Natural killer cell (primary cell): ENCODE measurements at places on chromosomes 13 and 19. TPM values are rescaled to one million over a fixed set of nuclear protein-coding genes. Genes with fewer than 3 reads are reported as not detected.
A peak's percentile ranks its signal among the peaks of the same experiment; 100 is the strongest.

LRP3 gene
- 0.38 TPM for total RNA-seq

BST2 gene
- total RNA-seq, result 106 TPM

CC2D1A gene
- 49.3 TPM for total RNA-seq

ZNF729 gene
- not detected for total RNA-seq

CCDC70 gene
- total RNA-seq, result not detected

MAMSTR gene
- total RNA-seq, result 1.2 TPM

ADGRE1 gene
- 13.0 TPM for total RNA-seq

TTC9B gene
- total RNA-seq, result not detected

DNA sequence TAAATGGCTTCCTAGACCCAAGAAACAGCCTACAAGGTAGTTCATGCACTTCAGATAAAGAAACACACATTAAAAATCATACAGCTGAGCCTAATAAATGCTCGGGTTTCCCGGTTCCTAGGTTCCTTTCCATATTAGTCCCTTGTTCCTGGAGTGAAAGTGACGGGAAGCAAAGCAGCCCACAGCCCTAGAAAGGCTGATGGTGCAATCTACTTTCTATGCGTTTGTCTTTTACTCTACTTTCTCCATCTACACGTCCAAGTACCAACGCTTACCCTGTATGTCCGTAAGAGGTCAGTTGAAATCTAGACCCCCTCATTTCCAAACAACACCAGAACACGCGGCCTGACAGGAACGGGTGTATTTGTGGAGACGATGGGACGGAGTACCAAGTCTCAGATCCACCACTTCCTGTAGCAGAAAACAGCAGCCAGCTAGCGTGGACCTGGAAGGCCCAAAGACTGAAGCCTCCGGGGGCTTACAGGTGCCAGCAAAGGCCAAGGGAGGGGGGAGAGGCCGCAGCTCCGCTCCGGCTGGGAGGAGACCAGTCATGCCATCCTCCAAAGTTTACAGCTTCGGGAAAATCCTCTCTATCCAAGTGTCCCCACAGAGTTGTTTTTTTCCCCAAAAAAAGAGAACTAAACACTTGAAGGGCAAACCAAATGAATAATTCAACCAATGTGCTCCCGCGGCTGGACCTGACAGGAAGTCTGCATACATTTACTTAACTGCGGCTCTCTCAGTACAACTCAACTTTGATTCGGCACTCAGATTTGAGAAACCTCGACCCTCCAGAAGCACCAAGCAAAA, 34.1 kb downstream of the STK24 start:
- no peaks in the 10 kb centered on the region for H3K36me3 ChIP-seq
- H3K4me1 ChIP-seq, result peaks cover 31% of the 10 kb centered on the region
- peak overlapping the region; percentile 10 for H3K4me3 ChIP-seq
- H3K27ac ChIP-seq, result peak overlapping the region; percentile 8
- no peak for DNase-seq

- no peak for DNase-seq
- peaks cover 90% of the 10 kb centered on the region for H3K4me1 ChIP-seq
- no peaks in the 10 kb centered on the region for H3K36me3 ChIP-seq
Measured at GRCh38 chr19:41877916-41878905, 1.1 kb downstream of the CD79A start.

GRCh38 chr13:28046981-28047380, 53.4 kb downstream of the FLT3 start:
- H3K27me3 ChIP-seq, result no peaks in the 10 kb centered on the region
- no peak overlapping the region for H3K27ac ChIP-seq
- no peaks in the 10 kb centered on the region for H3K36me3 ChIP-seq
- H3K4me3 ChIP-seq, result no peak overlapping the region
- no peak for DNase-seq
- peaks cover 6% of the 10 kb centered on the region for H3K4me1 ChIP-seq

DNA sequence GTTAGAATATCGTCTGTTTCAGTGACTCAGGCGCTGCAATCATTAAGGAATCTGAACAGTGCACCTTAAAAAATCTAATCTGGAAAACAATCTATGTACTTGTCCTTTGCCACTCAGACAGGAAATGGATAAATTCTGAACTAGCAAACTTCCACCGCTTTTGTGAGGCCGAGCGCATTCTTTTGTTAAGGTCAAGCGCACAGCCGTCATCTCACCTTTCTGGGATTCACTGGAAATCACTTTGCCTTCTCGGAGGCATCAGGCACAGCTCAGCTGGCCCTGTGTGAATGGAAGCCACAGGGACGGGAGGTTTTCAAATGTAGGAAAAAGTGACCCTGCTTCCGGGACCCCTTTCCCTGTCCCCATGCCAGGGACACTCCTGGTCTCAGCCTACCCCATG, 28.2 kb upstream of the SPACA7 start:
- no peaks in the 10 kb centered on the region for H3K27me3 ChIP-seq
- H3K4me1 ChIP-seq, result no peaks in the 10 kb centered on the region
- no peaks in the 10 kb centered on the region for H3K36me3 ChIP-seq
- H3K4me3 ChIP-seq, result no peak overlapping the region

DNA sequence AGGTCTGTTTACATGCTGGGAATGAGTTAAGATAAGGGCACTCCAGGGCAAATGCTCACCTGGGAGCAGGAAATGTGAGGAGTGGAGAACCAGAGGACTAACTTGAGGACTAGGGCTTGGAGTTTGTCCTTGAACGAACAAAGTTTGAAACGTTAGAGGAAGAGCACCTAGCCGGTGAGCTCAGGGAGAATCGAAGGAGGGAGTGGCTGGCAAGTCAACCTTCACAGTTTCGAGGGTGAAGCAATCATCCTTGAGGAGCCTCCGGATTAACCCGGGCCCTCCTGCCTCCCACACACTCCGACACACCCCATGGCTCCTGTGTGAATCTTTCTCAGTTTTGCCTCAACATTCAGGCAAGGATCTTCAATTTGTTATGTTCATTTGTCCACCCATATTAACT, 58.6 kb downstream of the LMO7 start:
- no peaks in the 10 kb centered on the region for H3K27me3 ChIP-seq
- H3K4me3 ChIP-seq, result no peak overlapping the region
- H3K27ac ChIP-seq, result no peak overlapping the region
- no peaks in the 10 kb centered on the region for H3K4me1 ChIP-seq
- no peak for DNase-seq

- no peak for DNase-seq
- peak overlapping the region; percentile 53 for H3K27ac ChIP-seq
- peaks cover 17% of the 10 kb centered on the region for H3K4me1 ChIP-seq
- no peaks in the 10 kb centered on the region for H3K27me3 ChIP-seq
- no peaks in the 10 kb centered on the region for H3K36me3 ChIP-seq
- no peak overlapping the region for H3K4me3 ChIP-seq
Measured at GRCh38 chr13:100506600-100507422, 81.8 kb downstream of the GGACT start.

DNA sequence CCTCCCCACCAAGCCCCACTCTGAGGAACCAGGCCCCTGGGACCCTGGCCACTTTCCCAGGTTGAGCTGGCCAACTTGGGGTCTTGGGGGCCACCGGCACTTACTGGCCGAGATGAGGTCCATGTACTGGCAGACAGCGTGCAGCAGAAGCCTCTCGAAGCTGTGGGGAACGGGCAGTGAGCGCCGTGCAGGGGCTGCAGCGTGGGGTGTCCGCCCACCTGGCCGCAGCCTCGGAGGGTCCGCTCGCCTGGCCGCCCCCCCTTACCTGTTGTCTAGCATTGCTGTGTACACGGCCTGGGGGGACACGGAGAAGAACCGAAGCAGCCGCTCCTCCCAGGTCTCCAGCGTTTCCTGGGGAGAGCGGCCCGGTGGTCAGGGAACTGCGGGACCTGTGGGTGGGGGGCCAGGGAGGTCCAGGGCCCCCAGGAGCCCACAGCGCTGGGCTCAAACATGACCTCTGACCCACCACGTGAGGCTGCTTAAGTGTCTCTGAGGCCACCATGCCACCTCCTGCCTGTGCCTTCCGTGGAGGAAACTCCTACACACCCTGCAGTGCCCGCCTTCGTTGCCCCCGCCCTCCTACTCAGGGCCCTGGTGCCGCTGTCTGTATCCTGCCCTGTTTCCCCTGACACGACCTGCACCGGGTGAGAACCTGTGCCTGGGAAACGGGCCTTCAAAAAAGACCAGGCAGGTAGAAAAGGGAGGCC, 6.2 kb downstream of the RNU6-9 start:
- H3K27me3 ChIP-seq, result no peaks in the 10 kb centered on the region
- no peak overlapping the region for H3K4me3 ChIP-seq
- DNase-seq, result no peak
- peaks cover 11% of the 10 kb centered on the region for H3K4me1 ChIP-seq

GRCh38 chr13:25920277-25920676, 131.5 kb downstream of the SHISA2 start:
- H3K27me3 ChIP-seq, result no peaks in the 10 kb centered on the region
- no peaks in the 10 kb centered on the region for H3K36me3 ChIP-seq
- peak; percentile 11 for DNase-seq
- H3K4me3 ChIP-seq, result no peak overlapping the region

GRCh38 chr13:52067237-52067636, 42.7 kb downstream of the UTP14C start:
- H3K27me3 ChIP-seq, result peaks cover 2% of the 10 kb centered on the region
- H3K4me3 ChIP-seq, result no peak overlapping the region
- DNase-seq, result no peak
- no peaks in the 10 kb centered on the region for H3K36me3 ChIP-seq

DNA sequence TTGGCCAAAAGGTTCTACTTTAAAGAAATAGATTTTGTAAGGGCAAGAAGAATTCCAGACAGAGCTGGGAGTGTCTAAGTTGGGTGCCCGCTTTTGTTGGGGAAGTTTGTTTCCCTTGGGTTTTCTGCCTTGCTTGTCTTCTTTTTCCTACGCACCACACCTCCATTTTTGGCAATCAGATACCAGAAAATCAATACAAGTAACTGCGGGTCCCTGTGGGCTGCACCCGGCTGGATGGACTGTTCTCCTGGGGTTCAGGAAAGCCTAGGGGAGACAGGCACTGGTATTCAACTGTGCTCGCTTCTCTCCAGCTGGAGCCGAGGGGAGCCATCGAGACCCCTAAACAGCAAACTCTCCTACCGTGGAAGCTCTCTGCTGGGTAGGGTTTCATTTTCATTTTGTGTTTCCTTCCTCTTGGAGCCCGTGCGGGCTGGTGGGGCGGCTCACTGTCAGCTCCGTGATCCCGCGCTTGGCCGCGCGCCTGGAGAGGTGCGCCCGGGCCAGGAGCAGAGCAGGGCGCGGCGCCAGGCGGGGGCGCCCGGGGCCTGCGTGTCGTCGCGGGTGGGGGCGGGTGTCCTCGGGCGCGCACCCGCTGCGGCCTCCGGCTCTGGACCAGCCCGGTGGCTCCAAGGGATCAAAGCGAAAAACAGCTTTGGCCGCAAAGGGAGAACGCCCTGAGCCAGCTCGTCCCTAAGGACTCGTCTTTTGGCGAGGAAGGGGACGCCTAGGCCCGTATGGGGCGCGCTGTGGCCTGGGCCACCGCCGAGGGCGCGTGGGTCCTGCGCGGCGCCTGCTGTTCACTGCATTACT, 347.2 kb downstream of the ZNF536 start:
- no peak overlapping the region for H3K4me3 ChIP-seq
- H3K27ac ChIP-seq, result no peak overlapping the region
- no peaks in the 10 kb centered on the region for H3K27me3 ChIP-seq
- peaks cover 3% of the 10 kb centered on the region for H3K4me1 ChIP-seq
- H3K36me3 ChIP-seq, result no peaks in the 10 kb centered on the region
- DNase-seq, result no peak

DNA sequence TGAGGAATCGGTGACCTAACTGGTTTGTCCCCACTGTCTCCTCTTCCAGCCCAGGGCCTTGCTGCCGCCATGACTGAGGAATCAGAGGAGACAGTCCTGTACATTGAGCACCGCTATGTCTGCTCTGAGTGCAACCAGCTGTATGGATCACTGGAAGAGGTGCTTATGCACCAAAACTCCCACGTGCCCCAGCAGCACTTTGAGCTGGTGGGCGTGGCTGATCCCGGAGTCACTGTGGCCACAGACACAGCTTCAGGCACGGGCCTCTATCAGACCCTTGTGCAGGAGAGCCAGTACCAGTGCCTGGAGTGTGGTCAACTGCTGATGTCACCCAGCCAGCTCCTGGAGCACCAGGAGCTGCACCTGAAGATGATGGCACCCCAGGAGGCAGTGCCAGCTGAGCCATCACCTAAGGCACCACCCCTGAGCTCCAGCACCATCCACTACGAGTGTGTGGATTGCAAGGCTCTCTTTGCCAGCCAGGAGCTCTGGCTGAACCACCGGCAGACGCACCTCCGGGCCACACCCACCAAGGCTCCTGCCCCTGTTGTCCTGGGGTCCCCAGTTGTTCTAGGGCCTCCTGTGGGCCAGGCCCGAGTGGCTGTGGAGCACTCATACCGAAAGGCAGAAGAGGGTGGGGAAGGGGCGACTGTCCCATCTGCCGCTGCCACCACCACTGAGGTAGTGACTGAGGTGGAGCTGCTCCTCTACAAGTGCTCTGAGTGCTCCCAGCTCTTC, 2.7 kb downstream of the ZNF574 start:
- peaks cover 17% of the 10 kb centered on the region for H3K4me1 ChIP-seq
- no peak overlapping the region for H3K4me3 ChIP-seq
- DNase-seq, result no peak
- H3K27me3 ChIP-seq, result no peaks in the 10 kb centered on the region
